Stimulated activated CD8-positive, alpha-beta memory T cell treated with anti-CD3 and anti-CD28 coated beads, Interleukin-7, amount 100 ng/mL, for 1 hour (primary cell): ENCODE measurements at places on chromosomes 1 and 21.

DNA sequence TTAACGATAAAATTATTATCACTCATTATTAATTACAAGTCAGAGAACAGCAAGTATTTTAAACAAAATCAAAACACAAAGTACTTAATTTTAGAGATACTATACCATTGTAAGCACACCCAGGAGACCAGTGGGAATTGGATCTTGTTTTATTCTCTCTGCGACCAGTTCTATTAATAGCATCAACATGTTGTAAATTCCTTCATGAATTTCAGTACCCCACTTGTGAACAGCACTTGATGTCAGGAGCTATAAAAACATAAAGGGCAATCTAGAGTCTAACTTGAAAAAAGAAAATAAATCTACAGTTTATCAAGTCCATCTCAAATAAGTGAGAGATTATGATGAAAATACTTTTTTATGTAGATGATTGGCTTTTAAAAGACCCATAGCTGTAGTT is 42.9 kb downstream of the USP24 start:
- DNase-seq = no peak

- no peak for DNase-seq
Observed at GRCh38 chr1:25843483-25843882, 15.8 kb downstream of the AUNIP start.

DNA sequence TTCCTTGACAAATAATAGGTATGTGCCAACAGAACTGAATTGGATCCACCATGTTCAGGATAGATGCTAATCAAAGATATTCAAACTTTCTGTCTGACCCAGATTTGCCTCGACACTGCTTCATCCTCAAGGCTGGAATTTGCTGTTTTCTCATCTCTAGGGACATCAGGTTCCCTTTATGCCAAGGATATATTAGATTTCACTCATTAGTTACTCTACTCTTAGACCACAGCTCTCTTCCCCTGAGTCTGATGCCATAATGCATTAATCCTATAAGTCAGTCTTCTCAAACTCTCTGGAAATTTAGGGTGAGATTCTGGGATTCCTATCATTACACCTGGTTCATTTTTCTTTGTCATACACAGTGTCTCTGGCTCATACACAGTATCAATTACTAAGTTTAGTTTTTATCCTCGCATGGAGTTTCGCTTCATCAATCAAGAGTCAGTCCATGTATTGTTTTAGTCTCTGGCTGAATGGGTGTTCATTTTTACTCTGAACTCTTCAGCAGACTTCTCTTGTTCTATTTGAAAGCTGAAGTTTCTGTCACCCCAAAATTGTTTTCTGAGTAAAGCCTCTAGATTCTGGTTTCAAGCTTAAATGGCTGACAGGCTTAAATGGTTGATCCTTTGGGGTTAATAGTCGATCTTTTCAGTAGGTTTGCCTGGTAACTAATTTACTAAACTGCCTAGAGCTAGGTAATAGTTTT is 9.3 kb upstream of the DCAF6 start:
- no peak for DNase-seq

DNA sequence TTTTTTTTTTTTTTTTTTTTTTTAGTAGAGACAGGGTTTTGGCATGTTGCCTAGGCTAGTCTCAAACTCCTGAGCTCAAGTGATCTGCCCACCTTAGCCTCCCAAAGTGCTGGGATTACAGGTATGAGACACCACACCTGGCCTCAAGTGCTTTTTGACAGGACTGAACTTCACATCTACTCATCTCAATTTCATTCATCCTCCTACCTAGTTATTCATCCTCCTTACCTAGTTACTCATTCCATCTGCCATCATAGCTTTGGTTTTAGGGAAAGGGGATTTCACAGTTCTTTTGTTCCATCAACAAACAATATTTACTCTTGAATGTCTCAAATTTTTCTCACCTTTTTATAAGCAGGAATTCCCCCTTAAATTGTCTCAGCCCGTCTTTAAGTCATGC is 38.6 kb upstream of the RALGPS2 start:
- no peak for DNase-seq

- DNase-seq = no peak
Observed at GRCh38 chr1:244751271-244751895, 84.1 kb upstream of the COX20 start.

GRCh38 chr21:36132696-36133095 is 2.2 kb upstream of the CBR3 start:
- DNase-seq = no peak

GRCh38 chr1:215004121-215004827 is 78.3 kb upstream of the KCNK2 start:
- no peak for DNase-seq

GRCh38 chr1:223006917-223007648 is 136.0 kb downstream of the TLR5 start:
- no peak for DNase-seq
